ENCODE measurements at places on chromosomes 3 and 15.

DNA sequence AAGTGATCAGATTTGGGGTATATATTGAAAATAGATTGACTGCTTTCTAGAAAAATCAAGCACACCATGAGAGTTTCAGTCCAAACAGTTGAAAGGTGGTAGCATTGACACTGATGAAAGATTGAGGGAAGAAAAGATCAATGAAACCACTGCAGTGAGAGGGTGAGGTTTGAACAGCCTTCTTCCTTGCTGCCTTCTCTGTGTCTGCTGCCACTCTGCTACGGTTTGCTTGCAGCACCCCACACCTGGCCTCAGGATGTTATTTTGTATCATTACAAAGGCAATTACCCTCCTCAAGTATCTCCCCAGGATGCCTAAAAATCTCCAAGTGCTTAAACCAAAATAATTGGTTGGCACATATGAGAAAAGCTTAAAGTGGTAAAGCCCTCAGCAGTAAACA lies 683.6 kb upstream of the ARPP21 start:
- DNase-seq, result no peak

DNA sequence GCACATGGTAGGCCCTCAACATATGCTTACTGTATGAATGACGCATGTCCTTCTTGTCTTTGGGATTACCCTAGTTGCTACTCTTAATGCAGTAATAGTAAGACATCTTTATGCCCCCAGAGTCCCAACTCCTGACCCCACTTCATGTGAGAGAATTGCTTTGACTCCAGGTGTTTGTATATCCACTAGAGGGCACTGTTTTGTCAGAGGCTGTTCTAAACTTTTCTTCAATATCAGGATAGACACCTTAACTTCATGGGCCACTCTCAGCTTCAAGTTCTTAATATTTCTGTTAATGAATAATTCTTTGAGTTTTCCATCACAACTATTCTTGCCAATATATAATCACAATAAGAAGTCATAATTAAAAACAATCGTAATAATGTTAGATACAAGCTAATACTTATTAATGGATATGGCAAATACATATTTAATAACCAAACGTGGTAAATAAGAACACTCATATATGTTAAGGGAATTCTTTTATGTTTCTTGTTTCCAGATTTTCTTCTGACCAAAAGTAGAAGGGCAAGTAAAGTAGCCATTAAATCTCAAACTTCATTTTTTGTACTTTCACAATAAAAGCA lies 337.2 kb upstream of the DNAJC19 start:
- no peak for DNase-seq

DNA sequence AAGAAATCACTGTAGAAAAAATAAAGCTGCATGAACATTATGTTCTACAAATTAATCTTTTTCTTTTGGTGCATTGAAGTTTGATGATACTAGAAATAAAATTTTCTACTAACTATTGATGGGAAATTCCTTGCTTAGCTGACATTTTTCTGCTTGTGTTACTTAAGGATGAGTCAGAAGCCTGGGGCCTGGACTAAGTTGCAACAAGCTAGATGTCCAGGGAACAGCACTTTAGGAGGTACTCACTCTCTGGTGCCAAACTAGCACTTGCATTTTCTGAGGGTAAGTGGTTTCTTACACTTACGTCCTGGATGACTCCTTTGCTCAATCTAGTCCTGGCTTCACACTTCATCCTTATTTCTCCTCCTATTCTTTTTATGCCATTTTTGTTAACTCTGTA lies 945.1 kb downstream of the IGSF11 start:
- no peak for DNase-seq

GRCh38 chr15:43135351-43135750 lies 2.0 kb downstream of the TMEM62 start:
- DNase-seq, result no peak

DNA sequence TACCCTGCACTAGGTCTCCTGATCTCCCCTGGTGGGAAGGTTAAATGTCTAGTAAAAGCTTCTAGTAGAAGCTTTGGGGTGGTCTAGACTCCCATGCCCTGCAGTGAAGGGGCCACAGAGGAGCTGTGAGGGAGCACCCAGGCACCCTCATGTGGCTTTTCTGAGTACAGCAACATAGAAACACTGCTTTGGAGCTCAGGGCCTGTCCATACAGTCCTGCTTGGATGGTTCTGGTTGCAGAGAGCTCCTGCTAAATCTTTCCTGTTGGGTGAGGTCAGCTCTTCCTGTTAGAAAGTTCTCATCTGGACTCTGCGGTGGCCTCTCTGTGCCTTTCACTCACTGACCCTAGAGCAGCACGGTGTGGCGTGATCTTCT lies 47.8 kb downstream of the GPD1L start:
- no peak for DNase-seq

DNA sequence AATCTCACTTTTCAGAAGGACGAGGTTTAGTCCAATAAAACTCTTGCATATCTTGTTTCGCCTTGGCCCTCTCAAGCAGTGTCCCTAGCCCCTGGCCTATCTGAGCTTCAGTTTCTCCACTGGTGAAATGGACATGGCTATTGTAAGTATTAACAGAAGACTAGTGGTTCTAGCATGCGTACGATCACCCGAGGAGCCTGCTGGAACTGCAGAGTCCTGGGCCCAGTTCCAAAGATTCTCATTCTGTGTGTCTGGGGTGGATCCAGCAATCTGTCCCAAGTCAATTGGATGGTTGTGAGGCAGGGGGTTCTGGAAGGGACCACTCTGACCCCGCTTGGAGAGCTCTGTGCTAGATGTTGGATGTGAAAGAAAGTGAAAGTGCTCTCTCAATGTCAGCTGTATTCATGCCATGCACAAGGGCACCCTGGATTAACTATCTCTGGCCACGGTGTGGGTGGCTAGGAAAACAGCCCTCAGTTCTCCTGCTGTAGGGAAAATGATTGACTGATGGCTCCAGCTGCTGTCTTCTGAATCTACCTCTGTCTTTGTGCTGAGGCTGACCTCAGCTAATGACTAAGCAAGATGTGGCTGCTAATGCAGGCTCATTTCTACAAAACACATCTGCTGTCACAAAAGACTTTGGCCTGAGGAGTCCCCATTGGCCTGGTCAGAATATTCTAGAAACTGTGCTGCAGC lies 1.9 kb upstream of the PLA1A start:
- no peak for DNase-seq

GRCh38 chr3:42067326-42067725 lies 23.8 kb upstream of the TRAK1 start:
- DNase-seq, result no peak

DNA sequence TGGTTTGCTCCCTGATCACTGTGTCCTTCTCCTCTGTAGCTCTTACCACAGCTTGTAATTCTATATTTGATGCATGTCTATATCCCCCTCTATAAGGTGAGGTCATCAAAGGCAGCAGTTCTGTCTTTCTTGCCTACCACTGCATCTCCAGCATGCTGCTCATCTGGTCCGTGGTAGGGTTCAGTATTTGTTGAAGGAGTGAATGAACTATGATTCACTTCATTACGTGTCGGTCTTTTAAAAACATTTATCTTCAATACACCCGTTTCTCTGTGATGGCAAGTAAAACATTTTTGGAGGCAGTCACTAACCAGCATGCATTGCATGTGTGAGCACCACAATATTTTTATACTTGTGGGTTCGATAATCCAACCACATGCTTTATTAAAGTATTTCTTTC lies 27.6 kb downstream of the CHST14 start:
- no peak for DNase-seq

DNA sequence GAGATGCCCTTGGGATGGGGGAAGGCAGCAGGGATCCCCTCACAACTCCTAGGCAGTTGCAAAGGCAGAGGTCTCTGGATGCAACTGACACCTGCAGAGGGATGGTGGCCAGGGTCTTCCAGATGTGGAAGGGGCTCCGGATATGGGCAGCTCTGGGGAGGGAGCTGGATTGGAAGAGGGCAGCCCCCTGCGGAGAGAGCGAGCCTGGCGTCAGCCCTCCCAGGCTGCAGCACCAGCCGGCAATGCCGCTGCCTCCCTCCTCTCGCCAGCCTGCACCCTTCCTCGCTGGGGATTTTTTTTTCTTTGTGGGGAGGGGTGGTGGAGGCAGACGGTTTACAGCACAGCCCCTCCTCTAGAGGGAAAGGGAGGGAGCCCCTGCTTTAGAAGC lies 1.6 kb downstream of the INSYN1 start:
- no peak for DNase-seq

GRCh38 chr3:156298014-156298413 lies 177.6 kb downstream of the KCNAB1 start:
- no peak for DNase-seq

- DNase-seq, result no peak
Observed at GRCh38 chr15:23588268-23588667, 22.8 kb downstream of the MKRN3 start.

DNA sequence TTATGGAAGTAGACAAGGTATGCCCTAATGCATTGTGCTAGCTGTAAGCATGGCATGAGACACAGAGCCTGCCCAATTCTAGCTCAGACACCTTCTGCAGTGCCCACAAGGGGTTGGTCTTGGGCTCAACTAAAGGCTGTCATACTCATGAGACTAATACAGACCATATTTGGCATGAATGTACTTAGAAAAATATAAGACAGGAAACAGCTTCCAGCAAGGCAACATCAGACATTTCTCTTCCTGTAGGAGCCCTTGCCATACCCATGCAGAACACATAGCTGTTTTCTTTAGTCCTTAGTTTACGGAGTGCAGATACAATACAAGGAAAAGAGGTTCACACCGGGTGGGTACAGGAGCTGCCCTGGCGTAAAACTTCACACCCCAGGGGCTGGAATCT lies 30.5 kb upstream of the NR1I2 start:
- DNase-seq, result no peak

DNA sequence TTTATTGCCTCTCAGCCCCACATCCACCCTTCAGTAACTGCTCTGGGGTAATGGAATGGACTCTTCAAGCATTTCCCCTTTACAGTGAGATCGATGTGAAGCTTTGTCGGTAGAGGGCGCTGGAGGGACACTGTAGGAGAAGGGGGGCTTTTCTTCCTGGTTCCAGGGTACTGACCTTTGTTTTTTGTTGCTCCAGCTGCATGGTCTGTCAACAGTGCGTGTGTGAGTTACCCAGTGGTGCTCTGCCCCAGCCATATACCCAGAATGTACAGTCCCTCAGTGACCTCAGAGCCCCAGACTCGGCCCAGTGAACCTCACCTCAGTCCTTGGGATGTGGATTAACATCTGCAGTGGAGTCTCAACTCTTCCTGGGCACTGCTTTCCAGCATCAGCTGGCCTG lies 180.3 kb upstream of the TSC22D2 start:
- DNase-seq, result no peak

- no peak for DNase-seq
Observed at GRCh38 chr3:96966181-96966929, 152.0 kb downstream of the EPHA6 start.

GRCh38 chr3:131324923-131325322 lies 56.7 kb upstream of the NUDT16 start:
- DNase-seq, result no peak

DNA sequence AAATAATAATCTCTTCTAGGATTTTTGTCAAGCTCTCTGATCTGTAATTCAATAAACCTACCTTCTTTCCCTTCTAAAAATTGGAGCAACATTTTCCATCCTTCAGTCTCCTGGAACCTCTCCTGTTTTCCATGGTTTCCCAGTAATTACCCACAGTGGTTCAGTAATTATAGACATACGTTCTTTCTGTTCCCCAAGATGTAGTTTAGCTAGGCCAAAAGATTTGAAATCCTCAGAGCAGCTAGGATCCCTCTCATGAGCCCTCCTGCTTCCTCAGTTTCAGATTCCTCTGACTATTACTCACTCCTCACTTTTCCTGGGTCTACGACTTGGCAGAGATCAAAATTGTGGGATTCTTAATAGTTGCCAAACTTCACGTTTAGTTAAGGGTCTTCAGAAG lies 76.9 kb upstream of the IGSF10 start:
- DNase-seq, result no peak

GRCh38 chr15:51341366-51342226 lies at the start of gene GLDN:
Gene GLDN (plus strand): TSS chr15:51341655. CDS start chr15:51341685, 30 bp downstream.
- no peak for DNase-seq

- DNase-seq, result no peak
Observed at GRCh38 chr15:64107337-64107736, 11.6 kb downstream of the SNX1 start.

GRCh38 chr3:132507657-132508056 lies 89.4 kb upstream of the ACKR4 start:
- no peak for DNase-seq

GRCh38 chr3:46380471-46381221 lies 9.9 kb downstream of the CCR5 start:
- DNase-seq, result no peak

DNA sequence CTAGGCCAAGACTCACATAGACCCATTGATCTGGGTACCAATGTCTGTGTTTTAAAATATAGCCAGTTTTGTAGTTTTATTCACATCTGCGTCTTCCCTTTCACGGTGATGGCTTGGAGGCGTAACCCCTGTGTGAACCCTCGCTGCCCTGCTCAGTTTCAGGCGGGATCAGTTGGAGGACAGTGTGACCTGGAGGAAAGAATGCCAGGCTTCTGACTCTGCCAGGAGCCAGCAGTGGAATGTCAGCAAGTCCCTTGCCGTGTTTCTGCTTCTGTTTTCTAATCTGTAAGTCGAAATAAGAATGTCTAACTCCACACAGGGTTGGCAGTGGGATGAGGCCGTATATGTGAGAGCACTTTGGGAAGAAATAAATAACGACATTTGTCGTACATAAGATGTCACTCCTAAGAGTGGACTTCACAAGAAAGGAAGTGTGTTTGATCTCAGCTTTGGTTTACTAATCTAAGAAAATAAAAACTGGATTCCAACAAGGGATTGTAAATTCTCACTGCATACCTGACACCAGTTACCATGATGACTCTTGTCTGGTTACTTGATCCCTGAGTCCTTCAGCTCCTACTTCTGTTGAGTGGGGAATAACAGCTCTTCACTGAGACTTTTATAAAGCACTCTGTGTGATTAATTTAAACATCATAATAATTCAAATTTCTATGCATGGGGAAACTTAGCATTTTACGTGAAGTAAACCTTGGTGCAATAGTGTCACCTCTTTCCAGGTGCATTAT lies 6.3 kb upstream of the CA12 start:
- no peak for DNase-seq

DNA sequence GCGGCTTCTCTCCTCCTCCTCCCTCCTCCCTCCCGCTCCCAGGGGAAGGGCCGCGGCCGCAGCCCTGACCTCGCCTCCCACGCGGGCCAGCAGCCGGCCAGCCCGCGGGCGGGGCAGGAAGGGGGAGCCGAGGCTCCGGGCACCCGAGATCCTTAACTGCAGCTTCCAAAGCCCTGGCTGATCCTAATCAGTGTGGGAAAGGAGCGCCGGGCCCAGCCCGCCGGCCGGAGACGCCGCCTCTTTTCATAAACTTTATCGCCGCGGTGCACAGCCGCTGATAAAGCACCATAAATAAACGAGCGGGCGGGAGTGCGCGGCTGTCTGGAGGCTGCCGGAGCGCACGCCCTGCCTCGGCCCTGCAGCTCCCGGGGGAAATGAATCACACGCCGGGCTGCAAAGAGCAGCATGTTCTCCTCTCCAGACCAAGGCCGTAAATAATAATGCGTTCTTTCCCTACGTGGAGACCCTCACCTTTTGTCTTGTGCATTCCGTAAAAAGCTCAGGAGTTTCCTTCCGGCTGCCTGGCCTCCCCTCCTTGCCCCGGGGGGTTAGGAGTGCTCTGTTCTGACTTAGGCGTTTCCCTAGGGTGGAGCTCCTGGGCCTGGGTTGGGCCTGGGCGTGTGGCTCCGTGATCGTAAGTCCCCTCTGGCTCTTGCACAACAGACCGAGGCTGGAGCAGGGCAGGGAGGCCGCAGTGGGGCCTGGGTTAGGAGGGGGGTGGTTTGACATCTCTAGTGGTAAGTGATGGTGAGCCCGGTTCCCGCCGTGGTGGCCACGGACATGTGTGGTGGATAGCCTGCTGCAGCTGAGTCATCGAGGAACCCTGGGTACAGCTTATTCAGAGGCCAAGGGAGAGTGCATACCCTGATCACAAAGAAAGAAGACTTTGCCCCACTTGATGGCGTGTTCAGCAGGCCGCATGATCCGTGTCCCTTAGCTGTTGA lies 132.6 kb upstream of the HES1 start:
- DNase-seq, result no peak
